Upper lobe of right lung (tissue), 1 donor: ENCODE measurements at places on chromosomes 7 and 10. TPM values are rescaled to one million over a fixed set of nuclear protein-coding genes. Genes with fewer than 3 reads are reported as not detected.

PLPP4 gene
- 0.38 TPM for total RNA-seq

USP54 gene
- total RNA-seq = 114 TPM

PCGF6 gene
- total RNA-seq = 5.5 TPM

COBL gene
- 29.2 TPM for total RNA-seq

DDX21 gene
- 56.0 TPM for total RNA-seq

NOS3 gene
- total RNA-seq = 42.9 TPM

NPC1L1 gene
- total RNA-seq = 0.17 TPM

- H3K27me3 ChIP-seq = no peaks in the 10 kb centered on the region
- H3K27ac ChIP-seq = no peak overlapping the region
- no peak for DNase-seq
- H3K36me3 ChIP-seq = no peaks in the 10 kb centered on the region
- H3K4me3 ChIP-seq = no peak overlapping the region
Measured at GRCh38 chr7:112594397-112594796, 113.6 kb downstream of the LSMEM1 start.

GRCh38 chr10:7984896-7985295 is 69.6 kb upstream of the GATA3 start:
- H3K4me3 ChIP-seq = no peak overlapping the region
- H3K36me3 ChIP-seq = no peaks in the 10 kb centered on the region
- H3K4me1 ChIP-seq = no peaks in the 10 kb centered on the region
- no peak overlapping the region for H3K27ac ChIP-seq
- no peak for DNase-seq

DNA sequence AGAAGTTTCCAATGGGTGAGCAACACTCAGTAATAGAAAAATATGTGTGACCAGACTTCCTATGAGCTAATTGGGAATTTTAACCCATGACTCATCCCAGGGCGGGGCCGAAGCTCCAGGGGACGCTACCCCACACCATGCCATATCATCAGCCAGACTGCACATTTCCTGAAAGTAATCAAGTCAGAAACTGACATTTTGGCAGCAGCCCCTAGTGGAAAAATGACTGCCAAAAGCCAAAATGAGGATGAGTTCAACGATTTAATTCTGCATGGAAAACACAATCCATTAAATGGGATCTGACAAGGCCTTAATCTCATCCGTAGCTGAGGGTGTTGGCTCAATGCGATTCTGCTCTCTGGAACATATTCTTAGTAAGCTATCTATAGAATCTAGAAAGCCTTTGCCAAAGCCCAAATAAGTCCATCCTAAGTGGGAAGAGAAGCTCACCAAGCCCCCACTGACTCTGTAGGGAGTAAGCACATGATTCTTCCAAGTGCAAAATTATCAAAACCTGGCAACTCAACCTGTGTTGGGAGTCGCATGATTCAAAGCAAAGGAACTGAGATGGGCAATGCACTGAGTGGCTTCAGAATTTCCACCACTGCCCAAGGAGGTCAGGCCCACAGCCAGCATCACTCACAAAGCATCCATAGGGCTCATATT is 93.1 kb upstream of the PDE1C start:
- H3K27ac ChIP-seq = no peak overlapping the region
- no peak for DNase-seq
- no peak overlapping the region for H3K4me3 ChIP-seq

DNA sequence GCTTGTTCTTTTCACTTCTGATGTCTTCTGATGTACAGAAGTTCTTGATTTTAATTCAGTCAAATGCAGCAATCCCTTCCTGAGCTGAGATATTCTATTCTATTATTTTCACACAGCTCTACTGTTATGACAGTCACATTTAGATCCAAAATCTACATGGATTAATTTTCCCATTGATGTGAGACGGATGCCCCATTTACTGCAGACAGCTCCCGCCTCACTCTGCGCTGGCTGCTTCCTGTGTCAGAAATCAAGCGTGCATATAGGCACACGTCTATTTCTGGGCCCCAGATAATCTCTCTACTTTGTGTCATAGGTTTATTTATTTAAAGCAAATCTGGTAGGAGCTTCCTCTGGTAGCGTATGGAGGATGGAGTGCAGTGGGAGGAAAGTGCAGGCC is 6.7 kb downstream of the BNIP3 start:
- H3K4me1 ChIP-seq = peaks cover 22% of the 10 kb centered on the region
- peaks cover 14% of the 10 kb centered on the region for H3K36me3 ChIP-seq
- no peaks in the 10 kb centered on the region for H3K27me3 ChIP-seq
- DNase-seq = no peak

- no peaks in the 10 kb centered on the region for H3K27me3 ChIP-seq
- no peak overlapping the region for H3K27ac ChIP-seq
- H3K4me3 ChIP-seq = no peak overlapping the region
Measured at GRCh38 chr7:29032146-29032545, 74.0 kb upstream of the TRIL start.

- peaks cover 1% of the 10 kb centered on the region for H3K27me3 ChIP-seq
- H3K27ac ChIP-seq = no peak overlapping the region
- H3K36me3 ChIP-seq = no peaks in the 10 kb centered on the region
- DNase-seq = no peak
- no peaks in the 10 kb centered on the region for H3K4me1 ChIP-seq
Measured at GRCh38 chr7:129108581-129108980, 35.9 kb upstream of the TSPAN33 start.

- H3K4me3 ChIP-seq = no peak overlapping the region
- peaks cover 5% of the 10 kb centered on the region for H3K4me1 ChIP-seq
- no peaks in the 10 kb centered on the region for H3K36me3 ChIP-seq
- no peak overlapping the region for H3K27ac ChIP-seq
- H3K27me3 ChIP-seq = no peaks in the 10 kb centered on the region
Measured at GRCh38 chr7:17376595-17376994, 78.1 kb downstream of the AHR start.

DNA sequence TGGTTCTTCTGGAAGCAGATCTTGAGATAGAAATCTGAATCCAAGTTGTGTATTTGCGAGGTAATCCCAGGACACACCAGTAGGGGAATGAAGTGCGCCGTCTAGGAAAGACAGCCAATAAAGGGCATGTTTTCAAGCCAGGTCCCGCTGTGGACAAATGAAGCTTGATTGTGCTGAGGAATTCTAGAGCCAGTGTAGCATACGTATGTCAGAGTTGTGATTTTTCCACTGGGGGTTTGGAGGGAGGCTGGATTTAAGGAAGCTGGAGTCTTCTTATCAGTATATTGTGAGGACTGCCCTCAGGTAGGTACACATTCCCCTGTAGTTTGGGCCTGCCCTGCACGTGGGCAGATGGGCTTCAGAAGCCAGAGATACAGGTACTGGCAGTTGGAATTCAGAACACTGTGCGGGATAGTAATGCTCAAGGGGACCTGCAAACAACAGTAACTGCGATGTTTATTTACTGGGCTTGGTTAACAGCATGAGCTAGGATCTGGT is 50.9 kb downstream of the GALNT11 start:
- no peak overlapping the region for H3K27ac ChIP-seq
- H3K4me3 ChIP-seq = no peak overlapping the region
- H3K4me1 ChIP-seq = peaks cover 8% of the 10 kb centered on the region
- no peak for DNase-seq
